Hindlimb muscle (tissue), 1 donor: ENCODE measurements at places on chromosomes 1 and 21. TPM values are rescaled to one million over a fixed set of nuclear protein-coding genes. Genes with fewer than 3 reads are reported as not detected.
A peak's percentile ranks its signal among the peaks of the same experiment; 100 is the strongest.

GRCh38 chr21:39536835-39537234 is 75.9 kb upstream of the B3GALT5 start:
- DNase-seq = no peak

KAZN gene
- 14.6 TPM for polyA plus RNA-seq

PGBD5 gene
- polyA plus RNA-seq = 33.4 TPM

GRCh38 chr1:57835620-57836019 is 411.8 kb upstream of the DAB1 start:
- no peak for DNase-seq

DNA sequence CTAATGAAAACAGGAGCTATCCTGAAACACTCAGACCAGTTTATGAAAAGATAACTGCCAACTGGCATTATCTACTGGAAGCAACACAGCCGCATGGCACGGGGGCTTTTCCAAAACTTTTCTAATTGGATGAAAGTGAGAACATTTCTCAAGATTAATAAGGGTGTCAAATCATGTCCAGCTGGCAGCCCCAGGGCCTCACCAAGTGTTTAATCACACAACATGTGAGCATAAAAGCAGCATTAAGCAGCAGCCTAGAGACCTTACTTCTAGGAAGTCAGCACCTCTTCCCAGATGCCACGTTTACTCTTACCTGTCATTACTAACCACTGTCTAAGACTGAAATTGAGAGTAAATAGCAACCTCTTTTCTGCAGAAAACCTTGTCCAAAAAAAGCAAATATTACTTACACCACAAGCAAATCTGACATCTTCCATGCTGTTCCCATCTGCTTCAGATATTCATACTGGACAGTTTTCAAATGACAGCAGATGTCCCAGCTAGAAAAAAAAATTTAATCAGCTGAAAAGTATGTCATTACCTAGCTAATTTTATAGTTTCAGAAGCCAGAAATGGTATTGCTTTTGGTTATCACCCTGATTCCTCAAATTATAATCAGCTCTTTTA is 341.5 kb upstream of the ZP4 start:
- DNase-seq = peak; percentile 16

DNA sequence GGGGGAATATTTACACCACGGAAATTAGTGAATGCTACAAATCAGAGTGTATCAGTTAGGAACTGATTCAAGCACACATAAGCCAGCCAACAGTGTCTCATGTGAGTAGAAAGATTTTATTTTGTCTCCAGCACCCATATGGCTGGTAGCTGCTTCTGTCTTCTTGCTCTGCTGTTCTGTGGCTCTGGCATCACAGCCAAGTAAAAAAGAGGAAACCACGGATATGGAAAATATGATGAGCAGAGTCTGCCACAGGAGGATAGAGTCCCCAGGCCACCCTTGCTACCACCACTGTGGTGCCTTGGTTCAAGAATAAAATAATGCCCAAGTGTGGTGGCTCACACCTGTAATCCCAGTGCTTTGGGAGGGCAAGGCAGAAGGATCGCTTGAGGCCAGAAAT is 53.6 kb upstream of the SPOCD1 start:
- DNase-seq = no peak

SPATA17 gene
- 2.3 TPM for polyA plus RNA-seq

SLC2A5 gene
- polyA plus RNA-seq = 19.5 TPM

GRCh38 chr1:28579401-28579800 is 12.7 kb upstream of the RAB42 start:
- no peak for DNase-seq

RNF186 gene
- polyA plus RNA-seq = not detected

LEMD1 gene
- polyA plus RNA-seq = not detected

DNA sequence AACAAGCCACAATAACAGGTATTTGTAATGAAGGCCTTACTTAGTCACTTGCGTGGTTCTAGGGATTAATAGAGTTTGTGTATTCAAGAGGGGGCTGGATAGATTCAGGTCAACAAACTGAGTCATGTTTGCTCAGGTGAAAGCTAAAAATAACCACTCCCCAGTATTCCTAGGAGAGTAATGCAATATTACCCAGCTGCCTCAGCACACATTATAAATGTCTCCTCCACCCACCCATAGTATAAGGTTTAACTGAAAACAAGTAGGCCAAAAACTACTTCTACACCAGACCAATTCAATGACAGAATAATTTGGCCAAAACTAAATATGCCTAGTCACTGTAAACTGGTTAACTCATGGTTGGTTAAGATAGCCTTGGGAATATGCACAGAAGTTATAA is 34.4 kb downstream of the WLS start:
- no peak for DNase-seq

- no peak for DNase-seq
Measured at GRCh38 chr1:161727256-161727924, 6.0 kb downstream of the FCRLB start.

GRCh38 chr1:29592261-29592615 is 355.9 kb downstream of the PTPRU start:
- no peak for DNase-seq

TDRD5 gene
- not detected for polyA plus RNA-seq

GPR3 gene
- polyA plus RNA-seq = 0.49 TPM

AVPR1B gene
- polyA plus RNA-seq = 0.14 TPM

GRCh38 chr1:116325922-116326321 is 47.1 kb upstream of the ATP1A1 start:
- no peak for DNase-seq

- no peak for DNase-seq
Measured at GRCh38 chr1:210826686-210827085, 307.3 kb downstream of the KCNH1 start.

PCSK9 gene
- polyA plus RNA-seq = 9.1 TPM
